Activated CD4-positive, alpha-beta T cell treated with anti-CD3 and anti-CD28 coated beads, Interleukin-2, Interleukin-4, amounts not matched to agents 100 ng/mL and 50 ng/mL, durations not matched to agents 16 hours and 8 hours (primary cell): ENCODE measurements at places on chromosomes 12 and 14.

DNA sequence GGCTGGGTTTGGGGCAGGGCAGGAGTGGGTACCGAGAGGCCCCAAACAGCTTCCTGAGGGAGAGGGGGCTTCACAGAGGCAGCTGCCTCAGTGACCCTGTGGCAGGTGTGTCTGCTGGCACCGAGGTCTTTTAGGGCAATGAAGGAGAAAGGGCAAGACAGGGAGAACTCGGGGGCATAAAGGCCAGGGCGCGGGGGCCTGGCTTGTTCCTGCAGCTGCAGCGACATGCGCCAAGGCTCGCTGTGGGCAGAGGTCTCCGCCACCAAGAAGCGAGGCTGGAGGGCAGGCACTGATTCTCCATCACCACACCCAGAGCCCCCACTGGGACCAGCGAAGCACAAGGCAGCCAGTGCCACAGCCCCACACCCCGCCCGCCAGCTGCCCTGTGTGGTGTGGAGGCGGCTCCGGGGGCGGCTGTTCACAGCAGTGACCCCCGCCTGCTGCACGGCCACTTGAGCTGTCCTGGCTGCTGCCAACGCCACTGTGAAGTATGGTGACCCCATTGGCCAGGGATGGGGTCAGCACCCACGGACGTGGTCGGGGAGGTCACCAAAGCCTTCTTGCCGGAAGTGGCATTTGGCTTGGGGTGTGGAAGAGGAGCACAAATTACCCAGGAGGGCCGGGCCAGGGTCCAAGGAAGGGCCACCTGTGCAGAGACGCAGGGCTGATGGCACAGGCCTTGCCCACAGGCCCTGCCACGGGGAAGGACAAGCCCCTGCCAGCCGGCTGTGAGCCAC lies 16.4 kb downstream of the BAG5 start:
- no peak for DNase-seq

- no peak for DNase-seq
Measured at GRCh38 chr12:97716356-97716755, 253.8 kb downstream of the RMST start.

- no peak for DNase-seq
Measured at GRCh38 chr12:94805749-94806529, 155.6 kb upstream of the TMCC3 start.

DNA sequence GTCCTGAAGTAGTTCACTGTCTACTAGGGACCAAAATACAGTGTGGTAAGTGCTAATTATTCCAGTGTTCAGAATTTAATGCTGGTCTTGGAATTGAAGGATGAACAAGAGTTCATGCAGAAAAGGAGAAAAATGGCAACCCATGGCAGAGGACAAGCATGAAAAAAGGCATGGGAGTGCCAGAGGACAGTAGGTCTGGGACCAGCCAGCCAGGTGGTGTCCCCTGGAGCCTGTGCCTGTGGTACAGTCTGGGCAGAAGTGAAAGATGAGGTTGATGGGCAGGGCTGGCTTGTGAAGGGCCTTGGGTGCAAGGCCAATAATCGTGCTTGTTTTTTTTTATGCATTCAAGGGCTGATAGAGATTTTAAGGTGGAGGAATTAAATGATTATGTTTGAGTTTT lies 21.0 kb downstream of the C12orf75 start:
- no peak for DNase-seq

DNA sequence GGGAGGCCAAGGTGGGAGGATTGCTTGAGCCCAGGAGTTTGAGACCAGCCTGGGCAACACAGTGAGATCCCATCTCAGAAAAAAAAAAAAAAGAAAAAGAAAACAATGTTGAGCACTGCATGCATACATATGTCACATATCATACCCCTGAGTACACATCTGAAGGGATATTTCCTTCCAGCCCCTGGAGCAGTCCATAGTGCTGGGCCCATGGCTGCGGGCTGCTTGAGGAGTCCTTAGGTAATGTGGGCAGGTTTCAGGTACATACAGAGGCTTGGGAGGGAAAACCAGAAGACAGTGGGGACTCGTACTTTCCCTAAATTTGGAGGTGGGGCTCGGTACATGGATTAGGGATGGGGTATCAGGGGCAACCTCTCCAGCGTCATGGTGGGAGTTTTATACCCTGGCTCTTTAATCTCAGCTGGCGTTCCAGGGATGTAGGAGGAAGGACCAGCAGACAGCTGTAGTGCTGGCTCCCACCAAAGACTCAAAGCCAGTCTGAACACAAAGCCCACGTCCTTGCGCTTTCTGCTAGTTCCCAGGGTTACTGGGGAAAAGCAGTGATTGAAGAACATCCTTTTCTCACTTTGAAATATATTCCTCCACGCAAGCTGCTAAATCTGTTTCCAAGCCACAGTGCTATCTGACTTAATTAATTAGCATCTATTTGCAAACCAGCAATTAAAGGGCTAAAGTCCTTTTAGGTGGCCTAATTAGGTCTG lies 5.2 kb downstream of the OTUB2 start:
- no peak for DNase-seq

DNA sequence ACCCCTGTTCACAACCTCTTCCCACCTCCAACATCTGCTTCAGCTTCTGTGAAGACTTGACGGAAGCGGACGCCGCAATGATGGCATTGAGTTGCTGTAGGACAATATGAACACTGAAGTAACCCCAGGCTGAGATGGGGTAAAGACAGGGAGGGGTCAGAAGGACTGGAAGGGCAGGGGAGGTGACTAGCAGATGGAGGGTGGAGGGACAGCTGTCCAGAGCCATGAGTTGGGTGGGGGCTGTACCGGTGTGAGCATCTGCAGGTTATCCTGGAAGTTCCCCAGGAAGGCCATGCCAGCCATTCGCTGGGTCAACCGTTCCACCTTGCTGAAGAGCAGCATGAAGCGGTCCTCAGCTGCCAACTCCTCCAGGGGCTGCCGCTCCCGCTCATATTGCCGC lies 26.1 kb downstream of the PRPF40B start:
- no peak for DNase-seq

GRCh38 chr12:130661486-130662255 lies 54.4 kb downstream of the RIMBP2 start:
- DNase-seq = no peak

DNA sequence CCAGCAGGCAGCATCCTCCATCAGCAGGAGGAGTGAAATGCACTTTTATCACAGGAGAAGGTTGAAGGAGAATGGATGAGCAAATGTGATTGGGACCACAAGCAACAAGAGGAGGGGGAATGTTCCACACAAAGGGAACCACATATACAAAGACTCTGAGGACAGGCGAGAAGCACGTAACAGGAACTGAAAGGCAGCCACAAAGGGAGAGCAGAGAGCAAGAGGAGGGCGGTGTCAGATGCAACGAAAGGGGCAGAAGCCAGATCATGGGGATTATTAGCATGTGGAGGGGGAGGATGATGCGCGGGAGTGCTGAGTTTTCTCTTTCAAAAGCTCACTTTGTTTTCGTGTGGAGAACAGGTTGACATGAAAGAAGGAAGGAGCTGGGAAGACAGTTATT lies 241.1 kb downstream of the SPTSSA start:
- DNase-seq = peak; percentile 26

GRCh38 chr14:63452796-63453195 lies 90.4 kb downstream of the PPP2R5E start:
- DNase-seq = no peak
